Fibroblast of gingiva (primary cell): ENCODE measurements at places on chromosomes 5 and 9.

DNA sequence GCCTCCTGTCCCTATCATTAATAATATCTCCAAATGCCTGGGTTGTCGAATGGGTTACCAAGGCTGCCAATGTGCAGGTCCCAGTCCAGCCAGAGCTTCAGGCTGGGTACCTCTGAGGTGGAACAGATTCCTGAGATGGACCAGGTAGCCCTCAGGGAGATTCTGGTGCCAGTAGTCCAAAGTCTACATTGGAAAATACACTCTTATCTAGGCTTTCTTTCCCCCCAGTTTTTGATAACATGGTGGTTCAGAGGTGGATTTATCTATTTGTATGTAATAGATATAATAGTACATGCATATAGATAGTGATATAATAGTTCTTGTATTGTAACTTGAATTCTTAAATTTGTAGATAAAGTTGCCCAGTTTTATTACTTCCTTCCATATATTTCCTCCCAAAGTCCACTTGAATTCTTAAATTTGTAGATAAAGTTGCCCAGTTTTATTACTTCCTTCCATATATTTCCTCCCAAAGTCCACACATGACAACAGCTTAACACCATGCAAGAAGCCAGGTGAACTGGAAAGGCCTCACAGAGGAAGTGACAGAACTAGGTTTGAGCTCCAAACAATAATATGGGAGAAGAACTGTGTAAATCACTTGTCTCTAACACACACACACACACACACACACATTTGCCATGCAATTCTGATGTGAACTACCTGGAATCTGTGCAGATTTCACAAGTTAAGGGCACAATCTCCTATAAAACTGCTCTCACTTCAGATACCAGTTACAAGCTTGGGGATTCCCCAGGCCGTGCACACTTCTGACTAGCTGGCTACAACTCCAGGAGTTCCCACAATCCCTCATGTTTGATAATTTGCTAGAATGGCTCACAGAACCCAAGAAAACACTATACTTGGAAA is 30.7 kb upstream of the ERAP1 start:
- no peak for DNase-seq

DNA sequence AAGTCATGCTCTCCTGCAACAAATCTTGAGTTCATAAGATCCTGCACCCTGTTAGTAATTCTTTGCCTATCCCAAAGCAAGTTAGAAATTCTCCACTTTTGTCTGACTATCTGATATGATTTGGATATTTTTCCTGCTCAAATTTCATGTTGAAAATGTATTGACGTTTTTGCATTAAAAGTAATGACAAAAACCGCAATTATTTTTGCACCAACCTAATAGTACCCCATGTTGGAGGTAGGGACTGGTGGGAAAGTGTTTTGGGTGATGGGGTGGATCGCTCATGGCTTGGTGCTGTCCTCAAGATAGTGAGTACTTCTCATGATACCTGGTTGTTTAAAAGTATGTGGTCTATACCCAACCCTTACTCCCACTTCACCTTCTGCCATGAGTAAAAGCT is 713.4 kb downstream of the CDH18 start:
- DNase-seq, result no peak

DNA sequence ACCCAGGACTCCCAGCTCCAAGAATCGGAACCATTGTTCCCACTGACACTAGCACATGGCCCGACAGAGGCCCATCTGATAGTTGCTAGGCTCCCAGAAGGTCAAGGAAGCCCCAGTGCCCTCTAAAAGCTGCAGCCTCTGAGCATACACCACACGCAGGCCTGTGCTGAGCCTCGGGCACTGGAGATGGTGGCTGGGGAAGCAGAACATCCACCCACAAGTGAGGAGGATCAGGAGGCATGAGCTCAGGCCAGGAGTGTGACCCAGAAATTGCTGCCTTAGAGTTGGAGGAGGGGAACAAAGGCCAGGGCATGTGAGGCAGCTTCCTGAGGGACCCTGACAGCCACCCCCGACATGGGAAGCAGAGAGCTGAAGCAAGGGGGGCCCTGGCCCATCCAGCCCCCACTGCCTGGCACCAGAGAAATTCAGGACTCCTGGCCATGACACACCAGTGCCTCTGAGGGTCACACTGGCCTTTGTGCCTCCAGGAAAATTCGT is 21.4 kb downstream of the IPPK start:
- no peak for DNase-seq

DNA sequence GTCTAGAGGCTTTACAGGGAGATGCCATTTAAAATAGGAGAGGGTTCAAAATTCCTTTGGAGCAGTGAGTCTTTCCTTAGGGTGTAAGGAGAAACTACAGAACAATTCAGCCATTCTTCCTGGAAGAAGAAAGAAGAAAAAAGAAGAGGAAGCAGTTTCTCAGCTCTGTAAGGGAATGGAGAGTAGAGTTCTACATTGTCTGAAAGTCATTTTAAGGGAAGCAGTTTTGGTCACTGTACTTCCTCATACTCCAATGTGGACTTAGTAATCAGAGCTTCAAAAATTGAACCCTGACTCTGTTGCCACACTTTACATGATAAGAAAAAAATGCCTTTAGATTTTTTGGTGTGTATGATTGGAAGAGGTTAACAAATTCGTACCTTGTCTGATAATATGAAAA is 122.4 kb downstream of the LRRC70 start:
- no peak for DNase-seq

DNA sequence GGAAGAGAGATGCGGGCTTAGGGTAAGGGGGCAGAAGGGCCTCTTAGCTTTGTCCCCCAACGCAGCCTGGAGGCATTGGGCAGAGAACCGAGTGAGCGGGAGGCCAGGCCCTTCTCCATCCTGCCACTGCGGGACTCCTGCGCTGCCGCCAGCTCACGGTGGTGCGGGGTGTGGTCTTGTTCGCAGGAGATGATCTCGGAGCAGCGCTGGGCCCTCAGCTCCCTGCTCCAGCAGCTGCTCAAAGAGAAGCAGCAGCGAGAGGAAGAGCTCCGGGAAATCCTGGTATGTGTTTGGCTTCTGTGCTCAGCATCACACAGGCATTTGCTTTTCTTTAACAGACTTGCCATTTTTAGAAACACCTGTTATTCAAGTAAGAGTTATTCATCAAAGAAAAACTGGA is 41.3 kb downstream of the LRSAM1 start:
- DNase-seq, result no peak

DNA sequence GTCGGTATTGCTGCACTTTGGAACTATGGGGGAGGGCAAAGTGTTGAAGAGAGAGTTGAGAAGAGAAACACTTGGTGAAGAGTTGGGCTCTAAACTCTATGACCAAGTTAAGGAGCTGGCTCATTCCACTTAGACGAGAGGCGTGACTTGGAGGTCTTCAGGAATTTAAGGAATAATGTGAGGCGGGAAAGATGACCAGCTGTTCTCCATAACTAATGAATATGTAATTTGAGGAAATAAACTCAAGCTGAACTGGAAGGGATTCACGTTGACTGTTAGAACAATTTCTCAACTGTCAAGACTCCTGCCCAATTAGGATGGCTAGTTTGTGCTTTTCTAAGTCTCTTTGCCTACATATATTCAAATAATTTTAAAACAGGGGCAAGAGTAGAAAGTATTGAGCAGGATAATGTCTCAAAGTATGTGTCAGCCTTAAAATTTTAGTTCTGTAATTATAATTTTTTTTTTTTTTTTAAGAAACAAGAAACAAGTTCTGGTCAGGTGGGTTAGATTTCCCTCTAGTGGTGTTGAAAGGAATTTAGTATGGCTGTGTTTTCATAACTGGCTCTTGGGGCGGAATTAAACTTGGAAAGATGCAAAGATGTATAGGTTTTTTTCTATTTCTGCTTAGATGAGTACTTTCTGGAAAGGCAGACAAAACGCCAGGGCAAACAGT is 33.4 kb downstream of the TMEM252 start:
- peak; percentile 11 for DNase-seq

DNA sequence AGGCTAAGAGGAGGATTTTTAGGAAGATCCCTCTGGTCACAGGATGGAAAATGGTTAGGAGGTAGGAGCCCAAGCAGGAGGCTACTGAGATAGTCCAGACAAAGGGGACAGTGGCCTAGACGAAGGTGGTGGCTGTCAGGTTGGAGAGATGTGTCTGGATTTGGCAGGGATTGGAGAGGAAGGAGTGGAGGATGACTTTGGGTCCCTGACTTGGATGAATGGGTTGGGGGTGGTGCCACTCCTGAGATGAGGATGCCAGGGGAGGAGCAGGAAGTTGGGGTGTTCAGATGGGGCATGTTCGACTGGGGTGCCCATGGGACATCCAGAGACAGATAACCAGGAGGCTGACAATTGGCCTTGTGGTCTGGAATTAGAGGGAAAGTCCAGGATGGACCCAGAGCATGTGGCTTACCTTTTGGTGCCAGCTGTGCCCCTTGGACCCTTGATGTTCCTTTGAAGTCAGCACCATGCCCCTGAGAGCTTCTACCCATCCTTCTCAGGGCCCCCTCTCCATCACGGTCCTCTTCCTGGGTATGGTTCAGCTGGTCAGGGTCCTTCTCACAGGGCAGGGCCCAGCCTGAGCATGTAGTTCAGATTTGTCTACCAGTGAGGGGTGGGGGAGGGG is 15.1 kb upstream of the IGFBPL1 start:
- DNase-seq, result no peak

DNA sequence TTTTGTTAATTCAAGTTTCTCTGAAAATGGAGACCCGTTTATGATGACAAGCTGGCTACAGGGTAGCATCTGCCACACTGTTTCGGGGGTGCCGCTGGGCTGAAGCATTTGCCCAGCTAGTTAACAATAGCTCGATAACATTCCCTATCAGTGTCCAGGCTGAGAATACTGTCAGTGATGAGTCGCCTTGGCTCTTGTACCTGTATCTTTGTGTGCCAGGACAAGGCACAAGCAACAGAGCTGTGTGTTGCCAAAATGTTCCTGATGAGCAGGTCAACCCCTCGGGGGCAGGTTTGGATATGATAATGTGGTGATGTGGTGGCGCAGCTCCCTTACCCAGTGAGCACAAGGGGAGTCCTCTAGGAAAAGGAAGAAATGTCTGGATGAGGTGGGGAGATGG is 7.0 kb downstream of the TGFBI start:
- DNase-seq, result no peak

DNA sequence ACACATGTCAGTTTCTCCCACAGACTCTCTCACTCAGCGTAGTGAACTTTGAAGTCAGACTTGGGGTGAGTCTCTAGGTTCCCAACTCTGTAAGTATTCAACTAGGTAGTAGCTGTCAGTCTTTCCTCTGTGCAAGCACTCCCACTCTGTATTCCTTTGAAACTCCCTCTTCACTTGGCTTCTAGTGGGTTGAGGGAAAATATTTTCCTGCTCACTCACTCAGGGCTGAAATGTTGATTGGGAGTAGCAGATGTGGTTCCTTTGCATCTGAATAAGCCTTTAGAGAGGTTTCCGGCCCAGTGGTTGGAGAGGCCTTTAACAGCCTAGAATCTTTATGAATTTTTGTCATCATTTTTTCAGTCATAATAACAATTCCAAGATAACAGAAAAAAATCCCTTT is 18.1 kb upstream of the ARRDC3 start:
- DNase-seq, result no peak

DNA sequence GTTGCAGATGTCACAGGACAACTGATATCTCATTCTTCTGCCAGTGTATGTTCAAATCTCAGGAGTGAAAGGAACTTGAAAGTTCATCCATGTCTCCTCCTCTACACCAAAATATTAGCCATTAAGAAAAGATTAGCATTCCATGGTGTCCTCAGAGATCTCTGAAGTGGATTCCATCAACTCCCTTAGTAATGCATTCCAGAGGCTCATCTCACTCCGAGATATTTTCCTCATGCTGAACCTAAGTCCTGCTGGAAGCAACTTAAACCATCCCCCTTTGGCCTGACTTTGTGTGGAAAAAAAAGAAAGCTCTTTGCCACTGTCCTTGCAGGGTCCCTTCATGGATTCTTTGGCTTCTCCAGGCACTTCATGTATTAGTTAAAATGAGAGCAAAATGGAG is 155.7 kb upstream of the ZNF462 start:
- no peak for DNase-seq

DNA sequence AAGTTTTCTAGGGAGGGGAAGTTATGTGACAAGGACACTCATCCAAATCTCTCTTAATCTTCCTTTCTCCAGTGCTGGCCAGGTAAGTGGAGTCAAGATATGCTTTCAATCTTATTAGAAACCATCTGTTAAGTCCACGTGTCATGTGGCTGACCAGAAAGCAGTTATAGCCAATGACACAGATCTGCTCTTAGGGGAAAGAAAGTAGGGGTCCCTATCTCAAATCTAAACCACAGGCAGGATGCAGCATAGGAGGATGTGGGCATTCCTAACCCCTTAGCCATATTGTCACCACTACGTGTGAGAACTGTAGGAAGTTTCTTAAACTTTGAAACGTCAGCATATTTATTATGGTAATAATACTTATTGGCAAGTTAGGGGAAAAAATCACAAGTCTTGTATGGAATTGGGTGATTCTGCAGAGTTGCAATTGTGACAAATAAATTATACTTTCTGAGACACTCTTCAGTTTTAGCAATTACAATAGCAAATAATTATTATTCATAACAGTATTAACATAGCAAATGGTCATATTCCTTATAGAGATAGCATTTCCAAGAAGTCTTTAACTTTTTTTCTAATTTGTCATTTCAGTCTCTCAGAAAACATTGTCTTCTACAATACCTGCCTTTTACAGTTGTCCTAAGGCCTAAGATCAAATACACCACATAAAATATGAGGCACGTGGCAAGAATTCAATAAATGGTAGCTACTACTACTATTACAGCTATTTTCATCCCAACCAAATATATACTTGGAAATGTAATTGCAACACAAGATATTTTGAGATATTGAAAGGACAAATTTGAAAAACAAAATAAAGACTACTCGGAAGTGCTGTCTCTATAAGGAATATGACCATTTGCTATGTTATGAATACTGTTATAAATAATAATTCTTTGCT is 236.9 kb downstream of the PDE4D start:
- DNase-seq, result no peak

DNA sequence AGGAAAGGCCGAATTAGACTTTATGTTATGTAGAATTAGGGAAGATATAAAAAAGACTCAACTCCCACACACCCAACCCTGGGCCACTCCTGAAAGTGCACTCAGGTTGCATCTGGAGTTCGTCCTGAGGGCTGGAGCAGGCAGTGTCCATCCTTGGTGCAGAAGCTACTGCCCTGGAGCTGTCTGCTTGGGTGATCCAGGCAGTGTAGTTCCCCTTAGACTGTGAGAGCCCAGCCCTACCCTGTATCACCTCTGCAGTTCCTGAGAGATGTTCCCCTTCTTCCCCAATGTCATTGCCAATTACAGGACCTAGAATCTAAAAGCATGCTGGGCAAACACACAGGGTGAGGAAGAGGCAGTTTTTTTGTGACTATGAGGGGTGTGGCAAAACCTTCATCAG is 368.3 kb upstream of the ST8SIA4 start:
- DNase-seq, result no peak

DNA sequence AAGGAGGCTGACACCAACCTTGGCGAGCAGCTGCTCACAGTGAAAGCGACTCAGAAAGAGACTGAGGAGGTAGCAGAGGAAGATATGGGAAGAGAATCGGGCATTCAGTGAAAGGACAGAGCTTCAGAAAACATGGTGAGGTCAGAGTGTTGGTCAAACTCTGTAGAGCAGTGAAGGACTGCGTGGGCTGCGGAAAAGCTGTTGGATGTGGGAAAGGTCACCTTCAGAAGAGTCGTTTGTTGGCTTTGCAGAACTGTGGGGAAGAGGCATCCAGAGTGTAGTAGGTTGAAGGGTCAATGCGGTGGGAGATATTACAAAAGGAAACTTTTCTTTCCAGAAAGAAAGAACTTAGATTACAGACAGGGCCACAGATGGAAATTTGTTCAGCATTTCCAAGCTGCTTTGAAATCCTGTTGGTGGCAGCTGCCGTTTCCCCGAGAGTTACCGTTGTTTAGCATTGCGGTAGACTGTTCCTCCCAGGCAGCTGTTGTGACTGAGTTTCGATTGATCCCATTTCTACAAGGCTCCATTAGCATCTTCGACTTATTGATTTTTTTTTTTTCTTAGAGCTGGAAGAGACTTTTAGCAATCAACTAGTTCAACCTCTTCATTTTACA is 58.3 kb upstream of the AFAP1L1 start:
- no peak for DNase-seq
